EH (cell line): ENCODE measurements at places on chromosomes 7 and 10.
A peak's percentile ranks its signal among the peaks of the same experiment; 100 is the strongest.

DNA sequence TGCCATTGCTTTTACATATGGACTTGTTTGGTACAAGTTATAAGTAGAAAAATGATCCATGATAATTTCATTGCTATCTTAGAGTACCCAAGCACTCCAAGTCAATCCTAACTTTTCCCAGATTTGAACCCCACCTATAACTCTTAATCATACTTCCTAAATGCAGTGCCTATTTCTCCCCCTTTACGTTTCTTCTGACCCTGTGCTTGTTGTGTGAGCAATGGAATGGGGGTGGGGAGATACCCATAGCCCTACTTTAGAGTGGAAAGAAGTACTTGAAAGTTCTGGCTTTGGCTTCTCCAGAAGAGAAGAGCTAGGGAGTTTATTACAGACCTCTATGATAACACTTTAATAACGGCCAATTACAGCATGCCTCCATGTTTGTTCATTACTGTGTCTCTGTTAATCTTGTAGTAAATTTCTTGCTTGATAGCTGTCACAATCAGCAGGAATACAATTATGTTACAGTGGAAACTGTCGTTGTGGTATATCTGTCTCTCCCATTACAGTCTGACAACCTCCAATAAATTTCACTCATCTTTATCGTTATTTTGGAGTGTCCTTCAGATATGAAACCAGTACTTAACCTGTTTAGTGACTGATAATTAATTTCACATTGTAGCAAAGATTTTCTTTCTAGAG, 34.0 kb downstream of the CNPY1 start:
- DNase-seq = no peak

- no peak for DNase-seq
These were observed 1.5 kb downstream of the SMARCD3 start for GRCh38 chr7:151246851-151247580.

DNA sequence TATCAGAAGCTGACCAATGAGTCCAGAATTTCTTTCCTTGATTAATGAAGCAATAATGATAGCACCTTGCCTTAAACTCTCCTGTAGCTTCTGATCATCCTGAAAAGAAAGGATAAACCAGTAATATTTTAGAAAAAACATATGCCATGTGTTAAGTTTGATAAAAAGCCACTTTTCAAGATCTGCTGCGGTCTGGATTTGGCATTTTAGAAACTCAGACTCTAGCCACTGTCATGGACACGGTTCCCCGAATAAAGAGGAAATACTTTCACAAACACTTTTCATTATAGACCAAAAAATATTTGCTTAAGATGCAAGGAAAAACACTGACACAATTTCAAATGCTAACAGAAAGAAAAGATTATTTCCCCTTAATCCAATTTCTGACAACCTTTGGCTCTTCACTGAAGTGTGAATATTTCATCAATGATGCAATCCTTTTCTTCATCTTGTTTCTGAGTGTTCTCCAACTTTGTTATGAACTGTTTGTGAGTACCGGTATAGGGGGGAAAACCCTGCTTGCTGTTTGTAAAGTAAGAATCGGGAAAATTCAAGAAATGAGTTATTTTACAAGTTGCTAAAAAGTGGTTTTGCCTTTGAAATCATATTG, 329.5 kb downstream of the CRPPA start:
- no peak for DNase-seq

DNA sequence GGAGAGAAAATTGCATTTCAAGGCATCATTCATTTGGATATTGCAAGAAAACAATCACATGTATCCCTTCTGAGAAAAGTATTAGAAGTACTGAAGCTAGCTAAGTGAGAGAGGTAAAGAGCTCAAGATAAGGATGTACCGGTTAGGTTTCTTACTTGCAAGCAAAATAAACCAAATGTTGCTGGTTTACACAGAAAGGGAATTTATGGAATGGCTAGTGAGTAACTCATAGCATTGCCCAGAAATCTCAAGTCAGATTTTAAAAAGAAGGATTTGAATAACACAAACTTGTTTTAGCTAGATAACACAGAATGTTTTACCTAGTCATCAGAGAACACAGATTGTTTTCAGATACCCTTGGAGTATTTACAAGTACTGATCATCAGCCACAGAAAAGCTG, 30.6 kb downstream of the KLHL7 start:
- DNase-seq = peak; percentile 5

- no peak for DNase-seq
These were observed 282.6 kb upstream of the CACNA2D1 start for GRCh38 chr7:82726038-82726800.

DNA sequence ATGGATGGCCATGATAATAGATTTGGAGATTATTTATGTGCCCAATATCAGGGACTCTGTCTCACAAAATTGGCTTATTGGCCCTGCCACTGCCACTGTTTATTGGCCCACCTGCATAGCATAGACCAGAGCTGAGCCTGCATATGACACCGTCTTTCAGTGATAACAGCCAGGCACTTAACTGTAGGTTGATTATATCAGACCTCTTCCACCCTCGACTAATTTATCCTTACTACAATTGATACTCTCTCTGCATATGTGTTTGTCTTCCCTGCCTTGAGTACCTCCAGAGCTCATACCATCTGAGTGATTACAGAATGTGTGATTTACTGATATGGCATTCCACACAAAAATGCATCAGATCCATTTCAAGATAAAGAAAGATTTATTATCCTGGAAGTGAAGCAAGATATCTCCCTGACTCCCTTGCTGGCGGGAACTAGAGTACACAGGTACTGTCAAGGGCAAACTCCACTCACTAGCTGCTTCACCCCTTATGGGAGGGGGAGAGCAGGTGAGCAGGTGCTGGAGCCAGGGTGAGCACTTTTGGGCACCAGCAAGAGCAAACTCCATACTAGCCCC, 13.1 kb upstream of the SAMD9L start:
- DNase-seq = peak; percentile 26

- DNase-seq = no peak
These were observed 345.3 kb downstream of the TNS3 start for GRCh38 chr7:47236480-47237129.

- DNase-seq = no peak
These were observed 81.7 kb downstream of the NKX6-2 start for GRCh38 chr10:132704008-132704814.

- DNase-seq = peak; percentile 6
These were observed 141.0 kb downstream of the C1GALT1 start for GRCh38 chr7:7323352-7323751.

DNA sequence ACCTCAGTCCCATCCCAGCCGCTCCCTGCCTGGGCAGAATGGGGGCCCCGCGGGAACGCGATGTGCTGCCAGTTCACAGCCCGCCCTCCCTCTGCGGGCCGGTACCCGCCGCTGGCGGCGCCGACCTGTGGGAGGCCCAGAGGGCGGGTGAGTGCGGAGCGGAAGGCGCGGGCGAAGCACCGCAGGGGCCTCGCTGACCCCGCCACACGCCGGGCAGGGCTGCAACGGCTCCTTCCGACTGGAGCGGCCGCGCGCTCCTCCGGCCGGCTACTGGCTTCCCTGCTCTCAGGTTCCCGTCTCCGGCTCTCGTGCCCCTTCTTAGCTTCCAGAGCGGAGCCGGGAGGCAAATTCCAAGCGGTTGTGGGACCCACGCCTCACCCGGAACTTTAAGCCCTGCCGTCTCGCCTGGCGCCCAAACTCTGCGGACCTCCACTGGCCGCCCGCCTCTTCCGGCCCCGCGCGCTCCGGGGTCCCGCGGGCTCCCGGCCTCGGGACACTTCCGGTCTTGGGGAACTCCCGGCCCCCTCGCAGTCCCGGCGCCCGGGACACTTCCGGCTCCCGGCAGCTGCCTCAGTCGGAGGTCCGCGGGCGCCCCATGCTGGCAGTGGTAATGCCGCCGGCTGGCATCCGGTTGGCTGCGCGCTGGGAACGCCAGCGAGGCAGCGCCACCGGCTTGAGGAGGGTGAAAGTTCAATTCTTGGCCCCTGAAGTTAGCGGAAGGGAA, at the start of gene CYREN:
TSS of gene CYREN (minus strand) at position 434 of the 724 bp plus-strand sequence. CDS start 1,785 bp downstream, outside the sequence.
- DNase-seq = peak; percentile 95

DNA sequence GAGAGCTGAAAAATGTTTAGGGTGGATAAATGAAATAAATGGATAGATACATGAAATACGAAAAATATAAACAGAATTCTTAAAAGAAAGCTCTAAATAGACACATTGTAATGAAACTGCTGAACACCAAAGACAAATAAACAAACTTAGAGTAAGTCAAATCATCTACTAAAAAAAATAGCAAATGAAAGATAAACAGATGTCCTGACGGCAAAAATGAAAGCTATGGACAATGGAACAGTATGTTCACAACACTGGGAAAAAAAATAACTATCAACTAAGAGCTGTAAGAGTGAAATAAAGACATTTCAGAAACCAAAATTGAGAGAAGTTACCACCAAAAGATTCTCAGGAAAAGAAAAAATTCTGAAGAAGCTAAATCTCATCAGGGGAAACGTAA, 106.1 kb downstream of the SGMS1 start:
- DNase-seq = peak; percentile 10

DNA sequence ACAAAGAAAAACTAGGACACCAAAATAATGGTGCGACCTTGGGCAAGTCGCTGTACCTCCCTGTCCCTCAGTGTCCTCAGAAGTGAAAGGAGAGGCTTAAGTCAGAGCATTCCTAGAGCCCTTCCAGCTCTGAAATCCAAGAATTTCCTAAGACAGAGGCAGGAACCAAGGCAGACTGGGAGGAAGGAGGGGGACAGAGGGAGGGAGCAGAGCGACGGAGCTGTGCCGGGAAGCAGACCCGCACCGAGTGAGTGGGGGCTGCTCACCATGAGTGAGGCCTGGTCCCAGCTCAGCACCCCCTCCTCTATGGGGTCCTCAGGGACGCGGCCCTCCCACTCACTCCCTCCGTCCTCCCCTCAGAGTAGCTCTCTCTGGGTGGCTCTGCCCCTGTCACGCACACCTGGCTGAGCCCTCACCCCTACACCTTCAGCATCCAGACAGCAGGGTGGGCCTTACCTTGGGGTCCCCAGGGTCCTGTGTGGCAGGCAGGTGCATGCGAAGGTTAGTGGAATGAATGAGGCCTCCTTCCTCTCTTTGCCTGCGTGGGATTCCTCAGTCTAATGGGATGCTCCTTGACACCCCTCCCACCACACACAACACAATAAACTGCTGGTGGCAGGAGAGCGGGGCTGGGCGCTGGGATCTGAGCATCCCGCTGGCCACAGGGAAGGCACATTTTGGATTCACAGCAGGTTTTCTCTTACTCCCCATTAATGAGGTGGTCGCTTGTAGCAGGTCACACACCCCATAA, 4.6 kb upstream of the SMARCD3 start:
- peak; percentile 32 for DNase-seq

DNA sequence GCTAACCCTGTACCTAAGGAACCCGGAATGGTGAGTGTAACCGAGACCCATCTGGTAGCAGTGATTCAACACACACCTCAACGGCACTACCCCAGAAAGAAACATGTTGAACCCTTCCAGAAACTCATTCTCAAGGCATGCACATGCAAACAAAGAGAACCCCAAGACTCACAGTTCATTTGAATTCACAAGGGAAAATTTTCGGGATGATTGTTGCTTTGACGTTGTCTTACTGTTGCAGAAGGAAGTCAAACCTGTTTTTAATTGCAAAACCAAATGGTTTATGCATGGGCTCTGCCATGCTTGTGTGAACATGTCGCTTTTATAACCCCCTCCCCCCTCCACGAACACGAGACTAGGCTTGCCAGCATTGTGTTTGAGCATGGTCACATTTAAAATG, 539.7 kb downstream of the GATA3 start:
- no peak for DNase-seq

- no peak for DNase-seq
These were observed 118.2 kb downstream of the HBP1 start for GRCh38 chr7:107286751-107287621.

DNA sequence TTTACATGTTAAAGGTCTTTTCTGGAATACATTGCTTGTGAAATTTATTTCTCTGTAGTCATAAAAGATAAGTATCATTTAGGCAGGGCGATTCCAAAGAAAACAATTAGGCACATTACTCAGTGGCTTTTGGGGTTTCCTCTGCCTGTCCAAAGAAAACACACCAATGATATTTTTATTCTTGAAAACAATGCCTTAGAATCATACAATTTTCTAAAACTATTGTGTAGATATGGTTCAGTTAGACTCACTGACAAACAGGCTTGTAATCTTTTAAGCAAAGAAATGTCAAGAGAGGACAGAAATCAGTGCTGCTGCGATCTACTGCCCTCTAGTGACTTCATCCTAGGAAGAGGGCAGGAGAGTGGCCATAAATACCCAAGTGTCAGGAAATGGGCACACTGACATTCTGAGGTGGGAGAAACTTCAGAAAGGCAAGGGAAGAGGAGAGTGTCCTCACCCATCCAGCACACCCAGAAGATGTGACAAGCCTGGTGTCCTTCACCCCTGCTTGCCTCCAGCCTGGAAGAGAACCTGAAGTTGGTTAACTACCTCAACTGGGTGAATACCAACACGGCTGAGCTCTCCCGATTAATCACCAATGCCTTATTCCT, 120.5 kb downstream of the GALNT11 start:
- peak; percentile 84 for DNase-seq

DNA sequence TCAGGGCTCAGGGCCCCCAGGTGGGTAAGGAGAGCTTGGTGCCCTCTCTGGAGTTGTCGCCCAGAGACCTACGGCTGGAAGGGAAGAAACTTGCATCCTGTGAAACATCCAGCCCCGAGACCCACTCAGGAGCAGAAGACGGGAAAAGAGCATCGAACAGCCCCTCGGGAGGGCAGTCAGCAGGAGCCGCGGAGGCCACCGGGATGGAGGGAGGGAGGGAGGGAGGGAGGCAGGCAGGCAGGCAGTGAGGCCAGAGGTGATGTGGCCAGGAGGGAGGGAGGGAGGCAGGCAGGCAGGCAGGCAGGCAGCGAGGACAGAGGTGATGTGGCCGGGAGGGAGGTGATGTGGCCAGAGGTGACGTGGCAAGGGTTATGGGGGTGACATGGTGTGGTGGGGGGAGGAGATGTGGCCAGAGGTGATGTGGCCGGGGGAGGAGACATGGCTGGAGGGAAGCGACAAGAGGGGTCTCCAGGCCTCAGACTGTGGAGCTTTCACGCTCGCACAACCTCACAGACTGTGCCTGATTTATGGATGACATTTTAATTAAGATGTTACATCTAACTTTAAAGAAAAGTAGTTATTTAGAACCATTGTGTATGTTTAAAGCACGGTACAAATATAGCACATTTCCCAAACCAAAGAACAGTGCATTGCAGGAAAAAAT, 141.1 kb downstream of the DIP2C start:
- no peak for DNase-seq

DNA sequence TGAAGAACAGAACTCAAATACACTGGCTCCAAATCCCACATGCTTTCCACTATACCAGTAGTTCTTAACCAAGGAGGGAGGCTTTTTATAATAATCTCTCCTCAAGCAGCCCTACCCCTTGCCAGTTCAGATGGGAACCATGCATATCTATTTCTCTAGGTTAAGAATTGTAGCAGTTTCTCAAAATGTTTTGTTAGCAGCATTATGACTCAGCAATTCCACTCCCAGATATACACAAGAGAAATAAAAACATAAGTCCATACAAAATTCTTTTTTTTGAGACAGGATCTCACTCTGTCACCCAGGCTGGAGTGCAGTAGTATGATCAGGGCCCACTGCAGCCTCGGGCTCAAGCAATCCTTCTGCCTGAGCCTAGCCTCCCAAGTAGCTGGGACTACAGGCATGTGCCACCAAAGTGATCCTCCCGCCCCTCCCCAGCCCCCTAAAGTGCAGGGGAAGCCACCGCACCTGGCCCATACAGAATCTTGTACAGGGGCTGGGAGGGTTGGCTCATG, 18.1 kb downstream of the YWHAG start:
- peak; percentile 84 for DNase-seq

GRCh38 chr10:66148312-66148711, 777.5 kb upstream of the LRRTM3 start:
- no peak for DNase-seq
